Amniotic epithelial cell (primary cell): ENCODE measurements at places on chromosomes 1 and 21.

DNA sequence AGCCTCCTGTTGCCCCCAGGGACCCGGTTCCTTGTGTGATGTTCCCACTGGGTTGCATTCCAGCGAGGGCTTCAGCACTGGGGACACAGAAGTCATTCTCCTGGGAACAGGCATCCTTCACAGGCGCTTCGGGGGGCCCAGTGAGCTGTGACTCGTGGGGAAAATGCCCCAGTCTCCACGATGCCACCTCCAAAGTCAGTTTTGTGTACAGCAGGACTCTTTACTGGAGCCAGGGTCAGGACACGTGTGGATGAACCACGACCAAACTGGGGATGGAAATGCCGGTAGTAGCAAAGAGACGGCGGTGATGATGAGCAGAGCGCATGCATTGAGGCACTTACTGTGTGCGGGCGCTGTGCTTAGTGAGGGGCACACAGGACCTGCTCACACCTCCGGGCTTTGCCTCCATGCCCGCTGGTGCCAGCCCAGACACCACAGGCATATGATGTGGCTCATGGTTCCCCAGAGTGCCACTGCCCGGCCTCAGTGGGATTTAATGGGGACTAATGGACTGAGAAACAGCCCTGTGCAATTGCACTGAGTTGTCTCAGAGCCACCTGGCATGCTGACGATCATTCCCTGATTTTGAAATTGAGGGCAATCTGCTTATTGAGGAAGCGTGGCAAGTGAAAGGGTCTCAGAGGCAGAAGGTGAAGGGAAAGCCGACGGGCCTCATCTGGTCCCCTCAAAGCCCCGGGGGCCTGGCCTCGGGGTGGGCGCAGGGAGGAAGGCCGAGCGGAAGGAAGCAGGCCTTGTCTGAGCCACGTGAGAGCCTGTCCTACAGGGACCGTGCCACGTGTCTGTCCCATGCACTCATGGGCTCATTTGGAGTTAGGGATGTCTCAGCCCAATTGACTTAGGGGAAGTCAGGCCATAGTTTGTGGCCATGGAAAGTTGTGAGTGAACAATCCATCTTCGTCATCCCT is 91.4 kb downstream of the PDE9A start:
- DNase-seq: no peak

GRCh38 chr1:173413271-173413707 is 63.8 kb upstream of the PRDX6 start:
- DNase-seq: no peak

DNA sequence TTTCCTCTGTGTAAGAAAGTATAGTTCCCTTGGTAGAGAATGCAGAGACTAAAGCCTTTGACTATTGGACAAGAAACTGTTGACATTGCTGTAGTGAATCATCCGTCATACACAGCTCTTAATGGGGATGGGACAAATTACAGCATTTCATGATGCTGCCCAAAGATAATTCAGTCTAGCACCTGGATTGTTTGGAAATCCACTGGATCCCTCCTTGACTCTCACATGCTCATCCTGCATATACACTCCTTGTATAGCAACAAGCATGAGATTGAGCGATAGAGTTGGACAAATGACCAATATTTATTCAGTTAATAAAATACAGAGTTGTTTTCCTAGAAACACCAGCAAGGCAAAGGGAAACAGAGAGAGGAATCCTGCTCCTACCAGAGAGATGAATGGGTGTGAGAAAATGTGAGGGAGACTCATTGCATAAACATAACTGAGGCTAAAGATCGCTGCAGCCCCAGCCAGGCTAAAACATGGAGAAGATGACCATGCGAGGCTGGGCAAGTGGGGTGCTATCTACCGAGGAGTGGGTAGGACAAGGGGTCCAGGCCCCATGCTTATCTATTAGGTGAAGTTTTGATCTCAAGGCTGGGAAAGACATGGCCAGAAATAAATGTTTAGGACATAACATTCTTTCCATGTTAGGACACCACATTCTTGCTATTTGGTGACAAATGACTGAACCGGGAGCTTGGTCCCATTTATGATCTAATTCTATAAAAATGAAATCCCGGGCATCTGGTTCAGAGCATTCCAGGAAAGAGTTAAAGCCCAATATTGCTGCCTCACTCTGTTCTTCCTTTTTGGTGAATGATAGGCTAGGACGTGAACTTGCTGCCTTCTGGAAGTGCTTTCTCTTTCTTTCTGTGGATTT is 153.2 kb downstream of the TGFB2 start:
- DNase-seq: peak; percentile 60

GRCh38 chr1:20727746-20728316 is 4.7 kb downstream of the SH2D5 start:
- peak; percentile 16 for DNase-seq

GRCh38 chr1:244449936-244450508 is 1.7 kb downstream of the ADSS2 start:
- DNase-seq: no peak

DNA sequence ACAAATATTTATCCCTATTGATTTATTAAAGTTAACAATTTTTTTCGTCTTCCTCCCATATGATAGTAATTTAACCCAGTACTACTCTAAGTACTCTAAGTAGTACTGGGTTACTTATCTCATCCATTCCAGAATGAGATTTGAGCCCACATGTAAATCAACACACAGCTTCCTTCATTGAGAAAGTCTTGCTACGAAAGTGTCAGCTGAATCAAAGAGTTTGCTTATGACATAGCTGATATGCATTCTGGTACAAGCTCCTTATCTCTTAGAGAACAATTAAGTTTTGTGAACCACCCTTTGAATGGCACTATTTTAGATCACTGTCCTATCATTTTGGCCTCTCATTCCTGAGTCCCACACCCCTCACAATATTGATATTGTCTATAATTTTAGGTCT is 2.4 kb upstream of the SLC44A3 start:
- no peak for DNase-seq

DNA sequence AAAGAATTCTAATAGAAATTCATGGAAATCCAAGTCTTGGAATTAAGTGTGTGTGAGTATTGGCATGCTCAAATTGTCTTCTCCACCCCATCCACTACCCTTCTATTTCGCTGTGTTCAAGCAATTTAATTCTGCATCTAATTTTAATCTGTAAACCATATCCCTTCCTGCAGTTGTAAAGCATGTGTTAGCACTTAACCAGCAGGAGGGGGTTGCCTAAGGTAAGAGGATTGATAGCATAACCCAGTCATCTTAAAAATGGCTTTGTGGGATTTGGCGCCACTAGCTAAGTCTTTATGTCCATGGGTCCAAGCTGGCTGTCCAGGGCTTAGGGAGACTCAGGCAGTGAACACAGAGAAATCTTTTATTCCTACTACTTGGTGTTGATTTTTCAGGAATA is 210.3 kb downstream of the PTPRC start:
- DNase-seq: no peak

DNA sequence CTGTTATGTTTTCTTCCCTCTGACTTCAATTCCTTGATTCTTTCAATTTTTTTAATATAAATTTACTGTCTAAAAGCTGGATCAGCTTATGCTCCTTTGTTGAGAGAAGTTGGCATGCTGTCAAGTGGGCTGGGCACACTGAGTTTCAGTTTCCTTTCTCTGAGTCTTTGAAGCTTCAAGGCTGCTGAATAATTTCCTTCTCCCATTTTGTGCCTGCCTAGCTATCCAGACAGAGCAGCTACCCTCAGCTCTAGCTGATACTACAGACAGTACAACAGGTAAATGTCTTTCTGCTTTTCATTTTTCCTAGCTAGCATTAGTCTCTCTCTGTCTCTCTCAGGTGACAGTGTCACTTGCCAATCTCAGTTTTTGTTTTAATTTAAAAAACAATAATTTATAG is at the start of gene IFI44:
Gene IFI44, plus strand, starts transcription at position 204 of the 400 bp plus-strand sequence. CDS start 365 bp downstream, outside the sequence.
- peak; percentile 77 for DNase-seq

- DNase-seq: peak; percentile 78
These were observed 61.7 kb downstream of the KCNT2 start for GRCh38 chr1:196546272-196547111.

DNA sequence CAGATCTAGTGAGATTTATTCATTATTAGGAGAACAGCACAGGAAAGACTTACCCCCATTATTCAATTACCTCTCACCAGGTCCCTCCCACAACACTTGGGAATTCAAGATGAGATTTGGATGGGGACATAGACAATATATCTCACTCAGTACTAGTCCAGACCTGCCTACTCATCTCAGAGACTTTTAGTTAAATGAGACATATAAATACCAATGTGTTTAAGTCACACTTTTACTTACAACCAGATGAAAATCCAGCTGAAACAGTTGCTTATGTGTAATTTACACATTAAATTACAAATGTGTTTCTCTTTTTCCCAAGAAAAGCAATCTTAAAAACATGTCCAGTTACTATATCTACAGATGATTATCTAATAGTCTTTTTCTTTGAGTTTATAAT is 1145.6 kb downstream of the KCNT2 start:
- DNase-seq: peak; percentile 0

- no peak for DNase-seq
These were observed 66.8 kb upstream of the SLC25A33 start for GRCh38 chr1:9472386-9473031.

- DNase-seq: no peak
These were observed 176.4 kb downstream of the MIS18A start for GRCh38 chr21:32102426-32102825.

GRCh38 chr1:197778366-197778945 is 3.2 kb upstream of the DENND1B start:
- DNase-seq: no peak

- DNase-seq: peak; percentile 33
These were observed 218.0 kb upstream of the GALNT2 start for GRCh38 chr1:229848752-229849677.

DNA sequence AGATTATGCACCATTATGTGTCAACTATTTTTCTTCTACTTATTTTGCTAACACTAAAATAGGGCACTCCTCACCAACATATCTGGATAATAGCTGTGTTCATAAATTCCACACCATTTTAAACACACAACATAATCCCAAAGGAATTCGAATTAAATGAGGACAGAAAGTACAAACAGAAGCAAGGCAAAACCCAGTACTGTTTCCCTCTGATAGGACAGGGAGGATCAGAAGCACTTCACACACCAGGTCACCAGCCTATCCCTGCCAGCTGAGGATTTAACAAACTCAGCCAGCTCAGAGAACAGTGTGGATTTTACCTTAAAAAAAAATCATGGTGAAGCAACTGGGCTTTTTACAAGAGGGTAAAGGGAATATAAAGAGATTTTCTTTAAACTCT is 20.0 kb downstream of the CRYZ start:
- DNase-seq: peak; percentile 69

DNA sequence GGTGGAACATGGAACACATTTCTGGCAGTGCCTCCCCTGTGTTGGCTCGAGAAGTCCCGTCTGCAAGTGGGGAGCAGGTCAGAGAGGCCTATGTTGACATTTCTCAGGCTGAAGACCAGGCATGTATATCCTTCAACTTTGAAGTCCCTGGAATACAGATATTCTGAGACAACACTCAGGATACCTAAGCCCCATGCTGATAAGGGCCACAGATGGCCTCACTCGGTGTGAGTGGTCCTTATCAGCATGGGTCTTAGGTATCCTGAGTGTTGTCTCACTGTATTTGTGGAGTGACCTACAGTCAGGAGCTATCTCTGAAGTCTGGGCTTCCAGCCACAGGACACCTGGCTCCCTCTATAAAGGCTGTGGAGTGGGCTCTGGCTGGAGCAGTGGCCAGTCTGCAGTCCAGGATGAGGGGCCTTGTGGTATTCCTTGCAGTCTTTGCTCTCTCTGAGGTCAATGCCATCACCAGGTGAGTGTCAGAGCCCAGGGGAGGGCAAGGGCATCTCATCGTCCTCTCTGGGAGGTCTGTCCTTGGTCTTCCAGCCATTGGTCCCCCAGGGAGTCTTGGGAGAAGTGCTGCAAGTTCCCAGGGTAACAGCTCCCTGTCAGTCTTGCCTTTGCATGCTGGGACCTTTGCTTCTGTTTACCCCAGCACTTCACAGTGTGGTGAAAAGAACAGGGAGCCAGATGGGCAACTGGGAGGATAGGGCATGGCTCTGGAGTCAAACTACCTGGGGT is 29.6 kb downstream of the PROK1 start:
- no peak for DNase-seq

DNA sequence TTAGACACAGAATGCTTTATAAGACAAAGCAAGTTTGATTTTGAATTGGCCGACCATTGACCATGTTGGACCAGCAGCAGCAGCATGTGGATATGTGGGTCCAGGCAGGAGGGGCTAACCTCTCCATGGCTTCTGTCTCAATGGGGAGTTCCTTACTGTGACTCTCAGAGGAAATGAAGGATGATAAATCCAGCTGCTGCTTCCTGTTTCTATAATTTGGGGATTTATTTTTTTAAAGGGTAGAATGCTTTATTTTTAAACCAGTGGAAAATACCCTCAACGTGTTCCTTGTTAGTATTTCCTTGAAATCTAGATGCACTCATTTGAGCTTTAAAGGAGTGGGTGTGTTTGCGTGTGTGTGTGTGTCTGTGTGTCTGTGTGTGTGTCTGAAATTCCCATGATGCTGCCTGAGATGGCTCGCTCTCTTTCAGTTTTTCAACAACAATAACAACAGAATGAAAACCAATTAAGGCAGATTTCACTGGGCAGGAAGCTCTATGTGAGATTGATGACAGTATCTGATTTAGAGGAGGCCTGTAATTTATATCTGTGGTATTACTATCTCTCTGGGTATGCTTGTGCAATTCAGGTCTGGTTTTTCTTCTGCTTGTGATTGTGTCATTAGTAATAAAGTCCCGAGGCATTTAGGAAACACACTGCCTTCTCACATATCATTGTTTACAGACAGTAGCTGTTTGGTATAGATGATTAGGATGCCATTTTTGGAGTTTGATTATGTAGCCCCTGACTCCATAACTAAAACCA is 86.1 kb upstream of the ZNF326 start:
- DNase-seq: peak; percentile 98
